ENCODE measurements at places on chromosomes 11 and 22. TPM values are rescaled to one million over a fixed set of nuclear protein-coding genes. Genes with fewer than 3 reads are reported as not detected.

DNA sequence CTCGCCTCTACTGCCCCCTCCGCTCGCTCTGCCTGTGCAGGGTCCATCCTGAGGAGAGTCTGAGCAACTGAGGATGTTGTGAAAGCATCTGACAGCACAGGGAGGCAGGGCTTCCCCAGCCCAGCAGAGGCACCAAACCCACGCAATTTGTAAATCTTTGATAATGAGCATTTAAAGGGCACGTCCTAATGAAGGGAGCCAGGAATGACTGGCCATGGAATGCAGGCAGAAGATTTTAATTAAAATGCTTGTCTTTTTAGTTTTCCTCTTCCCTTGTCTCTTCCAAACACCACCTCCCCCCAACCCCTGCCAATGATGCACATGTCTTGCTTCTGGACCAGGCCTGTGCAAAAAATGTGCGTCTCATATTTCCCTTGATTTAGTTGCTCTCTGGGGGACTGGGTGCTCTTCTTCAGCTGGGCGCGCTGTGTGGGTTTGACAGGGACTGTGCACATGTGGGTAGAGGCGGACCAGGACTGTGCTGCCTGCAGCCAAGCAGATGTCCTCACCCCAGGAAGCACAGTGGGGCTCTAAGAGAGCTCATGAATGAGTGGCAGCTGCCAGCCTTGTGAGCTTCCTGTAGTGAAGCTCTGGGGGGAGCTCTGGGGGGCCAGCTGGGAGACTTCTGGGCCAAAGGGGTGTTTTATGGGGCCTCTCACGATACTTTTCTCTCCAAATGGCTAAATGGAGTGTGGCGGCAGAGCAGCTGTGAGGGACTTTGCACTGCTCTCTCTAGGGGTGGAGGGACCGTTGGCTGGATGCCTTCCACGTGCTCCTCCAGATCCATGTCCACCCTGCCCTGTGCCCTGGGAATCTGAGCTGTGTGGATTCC is 273.5 kb downstream of the ST3GAL4 start:
- DNase-seq: no peak

DNA sequence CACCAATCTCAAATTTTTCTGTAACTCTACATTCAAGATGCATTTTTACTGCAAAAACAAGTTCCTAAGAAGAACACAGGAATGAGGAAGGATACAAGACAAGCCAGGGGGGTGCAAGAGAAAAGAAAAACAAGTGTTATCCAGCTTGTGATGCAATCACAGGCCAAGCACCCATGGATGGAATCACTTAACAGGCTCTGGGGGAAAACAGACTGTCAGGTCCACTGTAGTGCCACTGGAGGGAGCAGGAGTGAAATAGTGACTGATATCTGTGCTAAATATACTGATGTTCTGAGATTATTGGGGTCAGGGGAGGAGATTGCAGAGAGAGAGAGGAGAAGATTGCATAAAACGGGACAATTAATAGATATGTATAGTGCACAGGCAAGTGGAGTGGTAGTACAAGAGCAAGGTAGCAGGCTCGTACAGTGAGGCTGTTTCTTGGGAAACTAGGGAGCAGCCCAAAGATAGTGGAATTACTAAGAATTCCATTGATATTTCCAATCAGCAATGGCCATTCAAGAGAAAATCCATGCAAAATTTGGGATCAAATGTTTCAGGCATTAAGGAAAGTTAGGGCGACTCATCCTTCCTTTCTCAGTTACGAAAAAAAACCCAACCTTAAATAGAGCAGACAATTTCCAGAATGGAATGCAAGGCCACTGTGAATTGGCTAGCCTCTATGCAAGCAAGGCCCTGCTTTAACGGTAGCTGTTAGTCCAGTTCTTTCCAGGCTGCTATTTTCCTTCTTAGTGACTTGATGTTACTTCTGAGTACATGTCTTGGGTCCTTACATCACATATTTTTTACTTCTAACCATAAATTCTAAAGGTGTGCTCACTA is 52.2 kb upstream of the CEP126 start:
- DNase-seq: peak; percentile 69

- no peak for DNase-seq
These were observed 25.1 kb downstream of the NUP50 start for GRCh38 chr22:45188779-45189178.

GRCh38 chr22:23533771-23534191 is 46.3 kb downstream of the IGLL1 start:
- DNase-seq: no peak

DNA sequence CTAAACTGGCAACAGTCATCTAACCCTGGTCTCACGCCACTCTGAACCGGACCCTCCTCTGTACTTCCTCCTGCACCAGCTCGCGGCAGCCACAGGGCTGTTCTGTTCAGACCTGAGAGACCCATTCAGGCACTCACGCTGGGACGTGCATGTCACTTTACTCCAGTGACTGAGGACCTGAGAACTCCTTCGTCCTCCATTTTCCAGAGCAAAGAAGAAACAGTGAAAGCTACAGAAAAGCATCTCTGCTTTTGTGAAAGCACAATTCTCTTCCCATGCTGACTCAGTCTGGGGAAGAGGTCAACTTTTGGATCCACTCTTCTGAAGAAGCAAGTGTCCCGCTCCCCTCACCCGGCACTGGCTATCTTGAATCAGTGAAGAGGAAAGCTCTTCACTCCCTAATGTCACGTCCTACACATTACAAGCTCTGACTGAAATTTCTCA is 24.5 kb downstream of the PISD start:
- DNase-seq: no peak

GRCh38 chr22:29470159-29470855 is 9.7 kb upstream of the NEFH start:
- DNase-seq: no peak

- DNase-seq: no peak
These were observed 123.1 kb downstream of the MPPED1 start for GRCh38 chr22:43534916-43535315.

DNA sequence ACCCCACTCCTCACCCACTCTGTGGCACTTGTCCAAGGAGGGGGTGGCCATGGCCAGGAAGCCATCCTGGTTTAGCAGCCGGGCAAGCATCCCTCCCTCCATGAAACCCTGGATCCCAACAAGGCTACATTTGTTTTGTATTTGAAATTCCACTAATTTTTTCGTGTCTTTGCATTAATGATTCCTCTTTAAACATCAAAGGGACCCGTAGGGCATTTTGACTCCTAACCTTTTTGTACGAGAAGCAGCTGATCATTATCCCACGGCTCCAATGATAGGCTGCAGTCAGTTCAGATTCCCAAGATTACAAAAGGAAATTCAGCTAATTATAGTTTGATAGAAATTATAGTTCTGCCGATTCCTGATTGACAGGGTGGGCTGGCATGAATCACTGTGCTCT is 10.7 kb downstream of the MYEOV start:
- no peak for DNase-seq

- DNase-seq: no peak
These were observed 43.5 kb upstream of the TP53I11 start for GRCh38 chr11:44993971-44994704.

DNA sequence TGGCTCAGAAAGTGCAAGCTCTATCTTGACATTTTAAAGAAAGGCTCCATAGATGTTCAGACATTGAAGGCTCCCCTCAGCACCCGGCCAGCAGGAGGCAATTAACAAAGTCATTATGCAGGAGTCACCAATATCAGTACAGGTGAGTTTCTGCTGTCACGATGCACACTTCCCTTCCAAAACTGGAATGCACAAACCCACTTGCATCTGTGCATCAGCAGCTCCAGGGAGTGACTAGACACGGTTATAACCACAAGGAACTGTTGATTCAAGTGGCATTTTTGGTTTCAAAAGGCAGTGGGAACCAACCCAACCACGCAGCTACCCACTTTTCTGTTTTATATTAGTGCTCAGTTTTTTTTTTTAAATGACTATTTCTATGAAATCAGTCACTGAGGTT is 293.9 kb upstream of the NARS2 start:
- DNase-seq: no peak

GRCh38 chr22:43811777-43812148 is 342 bp downstream of the EFCAB6 start:
- DNase-seq: peak; percentile 38

DNA sequence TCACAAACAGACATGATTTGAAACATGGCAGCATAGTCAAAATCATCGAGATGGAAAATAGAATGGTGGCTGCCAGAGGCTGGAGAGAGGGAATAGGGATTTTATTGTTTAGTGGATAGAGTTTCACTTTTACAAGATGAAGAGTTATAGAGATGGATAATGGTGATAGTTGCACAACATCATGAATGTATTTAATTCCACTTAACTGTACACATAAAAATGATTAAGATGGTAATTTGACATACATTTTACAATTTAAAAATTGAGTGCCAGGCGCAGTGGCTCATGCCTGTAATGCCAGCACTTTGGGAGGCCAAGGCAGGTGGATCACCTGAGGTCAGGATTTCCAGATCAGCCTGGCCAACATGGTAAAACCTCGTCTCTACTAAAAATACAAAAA is 21.2 kb downstream of the TTC28 start:
- DNase-seq: no peak

GRCh38 chr11:107819361-107820014 is 39.1 kb downstream of the SLC35F2 start:
- peak; percentile 91 for DNase-seq

SOX10 gene
- not detected for total RNA-seq

TECTA gene
- 0.63 TPM for total RNA-seq

ZNF214 gene
- 0.38 TPM for total RNA-seq

MMP8 gene
- not detected for total RNA-seq

CEND1 gene
- under 0.01 TPM for total RNA-seq

BTBD10 gene
- 94.1 TPM for total RNA-seq

MAP6 gene
- 0.26 TPM for total RNA-seq

CARD10 gene
- total RNA-seq: 55.6 TPM

Measured in dermis microvascular lymphatic vessel endothelial cell (primary cell).